ENCODE measurements at places on chromosomes 12 and 14. TPM values are rescaled to one million over a fixed set of nuclear protein-coding genes. Genes with fewer than 3 reads are reported as not detected.

DNA sequence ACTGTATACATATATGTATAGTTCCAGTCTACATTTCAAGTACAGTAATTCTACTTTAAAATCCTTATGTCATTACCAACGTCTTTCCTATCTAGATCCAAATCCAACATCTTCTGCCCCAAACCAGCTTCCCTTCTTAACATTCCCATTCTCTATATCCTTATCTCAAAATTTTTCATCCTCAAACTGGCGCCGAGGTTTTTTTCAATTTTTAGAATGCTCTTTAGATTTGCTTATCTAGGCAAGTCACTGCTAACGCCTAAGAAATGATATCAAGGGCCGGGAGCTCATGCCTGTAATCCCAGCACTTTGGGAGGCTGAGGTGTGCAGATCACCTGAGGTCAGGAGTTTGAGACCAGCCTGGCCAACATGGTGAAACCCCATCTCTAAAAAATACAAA lies 48.3 kb downstream of the RIMKLB start:
- H3K27me3 ChIP-seq = no peaks in the 10 kb centered on the region
- DNase-seq = no peak
- H3K27ac ChIP-seq = no peak overlapping the region
- H3K4me1 ChIP-seq = peaks cover 4% of the 10 kb centered on the region
- H3K4me3 ChIP-seq = no peak overlapping the region

DNA sequence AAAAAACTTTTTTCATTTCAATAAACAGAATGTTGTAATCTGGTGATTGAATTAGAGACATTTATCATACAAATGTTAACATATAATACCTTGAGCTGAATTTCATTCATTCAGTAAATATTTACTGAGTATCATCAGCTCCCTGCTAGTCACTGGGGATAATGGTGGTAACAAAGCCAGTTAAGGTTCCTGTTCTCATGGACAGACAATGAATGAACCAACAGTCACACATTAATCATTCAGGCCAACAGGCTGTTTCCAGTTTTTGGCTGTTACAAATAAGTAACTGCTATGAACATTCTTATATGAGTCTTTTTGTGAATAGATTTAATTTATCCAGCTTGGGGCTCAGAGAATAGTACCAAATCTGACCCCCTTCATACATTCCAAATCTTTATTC lies 13.5 kb downstream of the EXD2 start:
- no peaks in the 10 kb centered on the region for H3K4me1 ChIP-seq
- H3K36me3 ChIP-seq = no peaks in the 10 kb centered on the region
- no peak overlapping the region for H3K27ac ChIP-seq

DNA sequence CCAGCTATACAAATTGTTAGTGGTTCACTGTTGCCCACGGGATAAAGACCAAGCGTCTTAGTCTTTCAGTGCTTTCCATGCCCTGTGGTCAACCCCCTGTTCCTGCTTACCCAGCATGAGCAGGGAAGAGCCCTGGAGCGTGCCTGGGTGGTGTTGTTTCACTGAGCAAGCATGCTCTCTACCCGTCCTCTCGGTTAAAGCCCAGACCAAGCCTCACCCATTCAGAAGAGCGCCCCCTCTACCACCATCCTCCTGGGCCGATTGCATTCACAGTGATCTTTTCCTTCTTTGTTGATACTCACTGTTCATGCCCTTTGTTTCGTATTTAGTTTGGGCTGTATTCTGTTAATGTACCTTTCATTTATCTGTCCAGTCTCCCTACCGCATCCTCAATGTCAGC lies 25.1 kb downstream of the DYRK4 start:
- H3K36me3 ChIP-seq = no peaks in the 10 kb centered on the region
- no peak overlapping the region for H3K4me3 ChIP-seq
- H3K4me1 ChIP-seq = no peaks in the 10 kb centered on the region
- no peak overlapping the region for H3K27ac ChIP-seq
- peaks cover 11% of the 10 kb centered on the region for H3K27me3 ChIP-seq

- H3K4me1 ChIP-seq = no peaks in the 10 kb centered on the region
- H3K27ac ChIP-seq = no peak overlapping the region
- no peak for DNase-seq
- H3K4me3 ChIP-seq = no peak overlapping the region
- H3K27me3 ChIP-seq = no peaks in the 10 kb centered on the region
These were observed 215.3 kb upstream of the PKP2 start for GRCh38 chr12:33111850-33112249.

GRCh38 chr14:99333841-99334635 lies 62.0 kb upstream of the BCL11B start:
- H3K27me3 ChIP-seq = no peaks in the 10 kb centered on the region
- H3K4me1 ChIP-seq = no peaks in the 10 kb centered on the region
- no peaks in the 10 kb centered on the region for H3K36me3 ChIP-seq
- H3K4me3 ChIP-seq = no peak overlapping the region

DNA sequence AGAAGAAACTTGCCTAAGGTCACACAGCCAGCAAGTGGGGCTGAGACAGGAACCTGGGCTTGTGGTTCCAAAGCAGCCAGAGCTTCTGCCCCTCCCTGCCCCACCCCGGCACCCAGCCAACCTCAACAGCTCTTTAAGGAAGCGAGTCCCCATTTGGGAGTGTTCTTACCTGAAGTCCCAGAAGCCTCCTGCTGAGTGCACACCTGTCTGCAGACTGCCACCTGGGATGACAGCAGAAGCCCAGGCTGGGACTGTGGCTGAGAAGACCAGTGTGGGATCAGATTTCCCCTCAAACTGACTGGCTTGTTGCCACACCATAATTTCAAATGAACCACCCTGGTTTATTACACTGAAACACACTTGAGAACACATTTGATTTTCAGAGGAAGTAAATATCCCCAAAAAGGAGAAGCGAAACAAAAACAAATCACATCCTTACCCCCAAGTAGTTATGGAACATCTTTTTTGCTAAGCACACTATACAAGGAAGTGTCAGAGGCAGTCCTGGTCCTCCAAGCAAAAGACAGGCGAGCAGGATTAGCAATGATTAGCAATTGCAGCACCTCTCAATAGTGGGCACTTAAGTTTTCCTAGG lies 6.3 kb upstream of the RIN3 start:
- no peaks in the 10 kb centered on the region for H3K36me3 ChIP-seq
- no peaks in the 10 kb centered on the region for H3K27me3 ChIP-seq
- peaks cover 19% of the 10 kb centered on the region for H3K4me1 ChIP-seq
- H3K27ac ChIP-seq = no peak overlapping the region
- no peak for DNase-seq
- no peak overlapping the region for H3K4me3 ChIP-seq

GRCh38 chr12:29744365-29744764 lies 39.4 kb downstream of the TMTC1 start:
- peak overlapping the region; percentile 24 for H3K27ac ChIP-seq
- no peak overlapping the region for H3K4me3 ChIP-seq
- no peaks in the 10 kb centered on the region for H3K27me3 ChIP-seq
- peaks cover 13% of the 10 kb centered on the region for H3K36me3 ChIP-seq
- peak; percentile 23 for DNase-seq

- H3K36me3 ChIP-seq = no peaks in the 10 kb centered on the region
- no peaks in the 10 kb centered on the region for H3K4me1 ChIP-seq
- no peak overlapping the region for H3K4me3 ChIP-seq
- no peak for DNase-seq
- H3K27me3 ChIP-seq = no peaks in the 10 kb centered on the region
These were observed 424.7 kb upstream of the TMPO start for GRCh38 chr12:98090731-98091130.

- peaks cover 4% of the 10 kb centered on the region for H3K4me1 ChIP-seq
- no peak overlapping the region for H3K4me3 ChIP-seq
- peak; percentile 20 for DNase-seq
- no peak overlapping the region for H3K27ac ChIP-seq
- no peaks in the 10 kb centered on the region for H3K27me3 ChIP-seq
These were observed 312.4 kb downstream of the RPAP3 start for GRCh38 chr12:47393403-47393790.

- H3K4me1 ChIP-seq = peaks cover 3% of the 10 kb centered on the region
- no peak overlapping the region for H3K27ac ChIP-seq
- H3K4me3 ChIP-seq = no peak overlapping the region
- peak; percentile 55 for DNase-seq
- no peaks in the 10 kb centered on the region for H3K36me3 ChIP-seq
- no peaks in the 10 kb centered on the region for H3K27me3 ChIP-seq
These were observed 115.4 kb downstream of the KLHL28 start for GRCh38 chr14:44846232-44846824.

GRCh38 chr14:59870277-59871165 lies at the start of gene RTN1:
Gene RTN1 (minus strand): TSS chr14:59870776. CDS start chr14:59870630, 146 bp downstream.
- DNase-seq = peak; percentile 29
- no peaks in the 10 kb centered on the region for H3K4me1 ChIP-seq
- H3K27me3 ChIP-seq = peaks cover 24% of the 10 kb centered on the region
- H3K27ac ChIP-seq = no peak within 1 kb of the TSS
- H3K4me3 ChIP-seq = peak within 1 kb of the TSS; percentile 69

DNA sequence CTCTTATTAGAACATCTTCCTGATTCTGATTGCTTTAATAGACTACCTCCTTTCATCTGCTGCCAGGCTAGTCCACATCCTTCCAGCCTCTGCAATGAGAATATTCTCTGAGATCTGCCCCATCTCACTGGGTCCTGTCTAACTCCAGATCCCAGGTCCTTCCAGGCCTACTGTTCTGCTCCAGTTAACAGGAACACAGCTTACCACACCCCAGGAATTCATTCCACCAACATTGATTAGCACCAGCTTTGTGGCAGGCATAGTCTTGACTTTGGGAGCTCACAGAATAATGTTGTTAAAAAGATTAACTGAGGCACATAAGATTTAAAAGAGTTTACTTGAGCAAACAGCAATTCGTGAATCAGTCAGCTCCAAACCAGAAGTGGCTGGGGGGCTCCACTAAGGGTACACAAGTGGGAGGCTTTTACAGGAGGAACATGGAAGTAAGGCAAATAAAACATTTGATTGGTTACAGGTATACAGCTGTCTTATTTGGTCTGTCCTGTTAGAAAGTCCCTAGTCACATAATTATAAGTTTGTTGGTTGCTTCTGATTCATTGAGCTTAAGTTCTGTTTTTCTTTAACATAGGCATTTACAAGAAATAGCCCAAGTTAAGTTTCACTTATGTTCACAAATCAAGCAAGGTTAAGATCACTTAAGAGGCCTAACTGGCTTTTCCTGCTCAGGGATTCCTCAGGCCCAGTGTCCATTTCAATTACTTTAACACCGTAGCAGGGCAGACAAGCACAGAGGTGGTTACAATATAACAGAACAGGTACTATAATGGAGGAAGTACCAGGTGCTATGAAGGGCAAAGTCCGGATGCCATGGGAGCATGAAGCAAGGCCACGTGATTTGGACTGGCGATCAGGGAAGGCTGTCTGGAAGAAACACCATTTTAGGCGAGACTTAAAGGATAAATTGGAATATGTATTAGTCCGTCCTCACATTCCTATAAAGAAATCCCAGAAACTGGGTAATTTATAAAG lies 12.2 kb upstream of the MYH7 start:
- no peak overlapping the region for H3K27ac ChIP-seq
- peaks cover 9% of the 10 kb centered on the region for H3K27me3 ChIP-seq
- no peak for DNase-seq
- no peaks in the 10 kb centered on the region for H3K4me1 ChIP-seq
- H3K36me3 ChIP-seq = no peaks in the 10 kb centered on the region

DNA sequence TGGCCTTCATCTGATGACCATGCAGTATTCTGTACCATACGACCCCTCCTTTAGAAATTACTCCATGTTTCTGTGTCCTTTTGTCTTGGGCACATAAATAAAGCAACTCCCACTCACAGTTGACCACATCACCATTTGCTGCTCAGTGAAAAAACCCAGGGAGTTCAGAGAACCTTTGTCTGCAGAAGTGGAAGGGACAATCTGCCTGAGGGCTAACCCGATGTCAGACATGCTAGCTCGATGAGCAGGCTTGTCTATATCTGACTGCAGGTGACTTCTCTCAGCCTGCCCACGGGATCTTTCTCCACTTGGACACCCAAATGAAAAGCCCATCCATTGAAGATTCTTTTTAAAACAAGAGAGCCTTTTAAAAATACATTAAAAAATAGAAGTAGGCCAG lies 45.7 kb upstream of the GRIP1 start:
- no peaks in the 10 kb centered on the region for H3K27me3 ChIP-seq
- no peaks in the 10 kb centered on the region for H3K36me3 ChIP-seq
- no peaks in the 10 kb centered on the region for H3K4me1 ChIP-seq

- peaks cover 8% of the 10 kb centered on the region for H3K27me3 ChIP-seq
- peak; percentile 76 for DNase-seq
- H3K36me3 ChIP-seq = no peaks in the 10 kb centered on the region
These were observed 78.8 kb downstream of the TMCC3 start for GRCh38 chr12:94571556-94571955.

- peaks cover 3% of the 10 kb centered on the region for H3K36me3 ChIP-seq
- H3K27ac ChIP-seq = no peak overlapping the region
- peak; percentile 19 for DNase-seq
- H3K27me3 ChIP-seq = no peaks in the 10 kb centered on the region
These were observed 85.5 kb downstream of the CDK17 start for GRCh38 chr12:96314723-96315122.

GRCh38 chr12:68630050-68630449 lies 19.4 kb downstream of the RAP1B start:
- no peaks in the 10 kb centered on the region for H3K27me3 ChIP-seq
- no peak for DNase-seq
- H3K4me1 ChIP-seq = 0 out of 2 replicates have a peak, but pooled peaks cover 1% of the 10 kb centered on the region
- H3K36me3 ChIP-seq = peaks cover 13% of the 10 kb centered on the region

- peak; percentile 31 for DNase-seq
- H3K36me3 ChIP-seq = 0 out of 2 replicates have a peak, but pooled peaks cover 2% of the 10 kb centered on the region
- no peaks in the 10 kb centered on the region for H3K4me1 ChIP-seq
- no peak overlapping the region for H3K27ac ChIP-seq
- H3K27me3 ChIP-seq = no peaks in the 10 kb centered on the region
- no peak overlapping the region for H3K4me3 ChIP-seq
These were observed 2.6 kb downstream of the DLGAP5 start for GRCh38 chr14:55188686-55189295.

DNA sequence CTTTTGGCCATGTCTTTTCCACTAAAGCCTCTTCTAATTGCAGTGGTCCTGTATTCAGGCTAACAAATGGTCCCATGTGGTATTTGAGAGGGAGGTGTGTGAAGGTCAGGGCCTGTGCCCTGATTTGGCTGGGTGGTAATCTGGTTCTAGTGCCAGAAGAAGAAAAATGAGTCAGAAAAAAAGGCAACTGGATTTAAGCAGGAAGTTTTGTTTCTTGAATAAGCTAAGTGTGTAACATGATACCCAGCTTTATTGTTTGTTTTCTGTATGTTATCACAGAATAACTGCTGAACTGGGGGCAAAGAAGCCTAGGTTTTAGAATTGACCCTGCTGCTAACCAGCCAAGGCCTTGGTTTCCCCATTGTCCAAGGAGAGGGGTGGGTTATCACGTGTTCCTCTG lies 134.0 kb downstream of the ANO6 start:
- peaks cover 12% of the 10 kb centered on the region for H3K36me3 ChIP-seq
- no peak overlapping the region for H3K27ac ChIP-seq
- H3K4me1 ChIP-seq = peaks cover 2% of the 10 kb centered on the region
- no peaks in the 10 kb centered on the region for H3K27me3 ChIP-seq

- no peak for DNase-seq
- no peak overlapping the region for H3K27ac ChIP-seq
- H3K4me3 ChIP-seq = no peak overlapping the region
- no peaks in the 10 kb centered on the region for H3K36me3 ChIP-seq
- H3K4me1 ChIP-seq = no peaks in the 10 kb centered on the region
- H3K27me3 ChIP-seq = no peaks in the 10 kb centered on the region
These were observed 934.4 kb downstream of the AACS start for GRCh38 chr12:125999628-126000027.

RASSF9 gene
- total RNA-seq = 0.18 TPM

ENDOU gene
- under 0.01 TPM for total RNA-seq

TRPV4 gene
- 1.1 TPM for total RNA-seq

ANKRD33 gene
- total RNA-seq = not detected

OR11G2 gene
- not detected for total RNA-seq

FAM222A gene
- total RNA-seq = under 0.01 TPM

TAS2R31 gene
- total RNA-seq = 4.3 TPM

NGDN gene
- 49.8 TPM for total RNA-seq
